ENCODE measurements at places on chromosomes 11 and 22. TPM values are rescaled to one million over a fixed set of nuclear protein-coding genes. Genes with fewer than 3 reads are reported as not detected.

Gene OR2AG1
- total RNA-seq: not detected

Gene CTSW
- not detected for total RNA-seq

Gene TMEM191C
- total RNA-seq: 1.8 TPM

Gene ANO5
- not detected for total RNA-seq

Gene RIMBP3B
- not detected for total RNA-seq

Gene GLYAT
- not detected for total RNA-seq

Measured in smooth muscle cell of trachea (primary cell).